ENCODE measurements at places on chromosomes 12 and 14. TPM values are rescaled to one million over a fixed set of nuclear protein-coding genes. Genes with fewer than 3 reads are reported as not detected.
A peak's percentile ranks its signal among the peaks of the same experiment; 100 is the strongest.

Gene AKAP6
- total RNA-seq = 0.22 TPM

- no peak for DNase-seq
These were observed 14.6 kb downstream of the OR10P1 start for GRCh38 chr12:55651299-55651683.

Gene RTL1
- total RNA-seq = not detected

Gene AVPR1A
- total RNA-seq = not detected

DNA sequence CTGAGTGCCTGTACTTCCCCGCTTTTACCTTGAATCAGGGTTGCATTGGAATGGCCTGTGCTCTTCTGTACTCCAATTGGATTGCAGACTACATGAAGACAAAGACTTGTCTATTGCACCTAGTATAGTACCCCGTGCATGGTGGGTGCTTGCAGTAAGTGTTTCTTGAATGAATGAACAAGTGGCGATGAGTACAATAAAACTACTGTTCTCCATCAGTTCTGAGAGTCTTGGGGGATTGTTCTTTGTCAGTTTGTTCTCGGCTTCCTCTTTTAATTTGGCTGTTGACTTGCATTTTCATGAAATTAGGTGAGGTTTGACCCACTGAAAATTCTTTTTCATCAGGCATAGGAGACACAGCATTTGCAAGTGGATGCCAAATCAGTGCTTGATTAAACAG, 34.1 kb downstream of the ERH start:
- DNase-seq = no peak

- DNase-seq = no peak
These were observed 17.7 kb downstream of the C12orf71 start for GRCh38 chr12:27064397-27065342.

- no peak for DNase-seq
These were observed 12.9 kb downstream of the TTC9 start for GRCh38 chr14:70654632-70655031.

GRCh38 chr12:6382371-6382770, 1.6 kb upstream of the LTBR start:
- DNase-seq = no peak

Gene AMIGO2
- 10.3 TPM for total RNA-seq

Gene RNFT2
- 15.4 TPM for total RNA-seq

DNA sequence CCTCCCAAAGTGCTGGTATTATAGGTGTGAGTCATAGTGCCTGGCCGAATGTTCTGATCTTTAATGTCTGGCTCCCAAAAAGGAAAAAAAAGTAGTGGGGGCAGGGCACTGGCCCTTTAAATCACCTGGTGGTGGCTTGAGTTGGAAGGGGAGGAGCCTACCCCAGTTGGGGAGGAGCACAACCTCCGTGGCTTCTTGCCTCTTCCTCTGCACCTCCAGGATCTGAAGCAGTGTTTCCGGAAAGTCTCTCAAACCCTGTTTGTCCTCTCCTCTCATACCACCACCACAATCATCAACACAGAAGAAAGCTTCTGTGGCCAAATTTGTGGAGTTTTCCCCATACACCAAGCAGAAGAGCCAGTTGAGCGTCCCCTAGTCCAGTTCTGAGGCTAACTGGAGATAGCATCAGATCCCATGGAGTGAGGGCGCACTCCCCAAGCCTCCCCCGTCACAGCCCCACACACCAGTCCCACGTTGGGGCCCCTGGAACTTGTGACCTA, 24.3 kb upstream of the RCOR1 start:
- DNase-seq = peak; percentile 81

DNA sequence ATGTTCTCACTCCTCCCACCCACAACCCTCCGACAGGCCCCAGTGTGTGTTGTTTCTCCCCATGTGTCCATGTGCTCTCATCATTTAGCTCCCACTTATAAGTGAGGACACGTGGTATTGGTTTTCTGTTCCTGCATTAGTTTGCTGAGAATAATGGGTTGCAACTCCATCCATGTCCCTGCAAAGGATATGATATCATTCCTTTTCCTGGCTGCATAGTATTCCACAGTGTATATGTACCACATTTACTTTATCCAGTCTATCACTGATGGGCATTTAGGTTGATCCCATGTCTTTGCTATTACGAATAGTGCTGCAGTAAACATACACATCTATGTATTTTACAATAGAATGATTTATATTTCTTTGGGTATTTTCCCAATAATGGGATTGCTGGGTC, 77.5 kb downstream of the SLCO1A2 start:
- no peak for DNase-seq

DNA sequence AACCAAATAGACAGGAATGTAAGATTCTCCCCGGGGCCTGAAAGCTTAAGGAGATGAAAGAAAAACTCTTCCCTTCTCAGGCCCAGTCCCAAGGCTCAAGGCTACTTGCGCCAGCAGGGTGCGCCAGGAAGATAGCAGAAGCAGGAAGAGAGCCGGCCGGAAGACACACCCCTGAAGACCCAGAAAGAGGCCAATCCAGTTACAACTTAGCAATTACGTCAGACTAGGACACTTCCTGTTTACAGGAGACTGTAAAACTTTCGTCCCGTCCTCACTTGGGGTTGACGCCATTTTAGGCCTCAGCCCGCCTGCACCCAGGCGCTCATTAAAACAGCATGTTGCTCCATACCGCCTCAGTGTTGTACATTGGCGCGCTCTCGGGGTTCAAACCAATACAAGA, 9.4 kb downstream of the COX16 start:
- peak; percentile 27 for DNase-seq

Gene OR9K2
- not detected for total RNA-seq

- DNase-seq = peak; percentile 58
These were observed 10.4 kb upstream of the ACVR1B start for GRCh38 chr12:51941011-51941581.
